Erythroblast (primary cell): ENCODE measurements at places on chromosomes 12 and 14.

DNA sequence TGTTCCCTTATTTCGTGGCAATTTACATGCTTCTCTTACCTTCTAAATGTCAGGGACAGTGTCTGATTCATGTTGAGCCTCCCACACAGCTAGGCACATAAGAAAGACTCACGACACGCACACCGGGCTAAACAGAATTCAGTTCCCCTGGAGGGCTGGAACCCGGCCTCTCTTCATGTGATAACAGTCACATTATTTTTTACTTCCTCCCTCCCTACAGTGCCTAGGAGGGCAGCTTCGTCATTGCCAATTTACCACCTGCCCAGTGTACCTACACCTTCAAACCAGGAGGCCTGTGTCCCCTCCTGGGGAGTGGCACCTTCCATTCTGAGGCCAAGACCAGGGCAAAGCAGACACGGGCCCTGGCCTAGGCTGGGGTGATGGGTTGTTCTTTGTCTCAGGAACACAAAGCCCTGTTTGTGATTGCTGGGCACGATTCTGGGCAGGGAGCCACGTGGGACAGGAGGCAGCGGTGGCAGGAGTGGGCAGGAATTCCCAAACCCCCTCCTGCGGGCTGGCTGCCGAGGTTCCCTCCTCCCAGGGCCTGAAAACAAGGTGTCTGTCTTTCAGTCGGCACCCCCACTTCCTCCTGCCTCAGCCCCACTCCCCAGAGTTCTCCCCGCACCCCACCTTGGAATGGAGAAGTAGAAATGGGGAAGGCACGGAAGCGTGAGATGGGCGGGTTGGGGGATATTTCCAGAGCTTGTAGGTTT, 6.8 kb upstream of the RASAL1 start:
- DNase-seq, result no peak

- no peak for DNase-seq
Observed at GRCh38 chr12:92554158-92555073, 148.4 kb upstream of the PLEKHG7 start.

- DNase-seq, result no peak
Observed at GRCh38 chr14:22588526-22589095, 413 bp downstream of the DAD1 start.

DNA sequence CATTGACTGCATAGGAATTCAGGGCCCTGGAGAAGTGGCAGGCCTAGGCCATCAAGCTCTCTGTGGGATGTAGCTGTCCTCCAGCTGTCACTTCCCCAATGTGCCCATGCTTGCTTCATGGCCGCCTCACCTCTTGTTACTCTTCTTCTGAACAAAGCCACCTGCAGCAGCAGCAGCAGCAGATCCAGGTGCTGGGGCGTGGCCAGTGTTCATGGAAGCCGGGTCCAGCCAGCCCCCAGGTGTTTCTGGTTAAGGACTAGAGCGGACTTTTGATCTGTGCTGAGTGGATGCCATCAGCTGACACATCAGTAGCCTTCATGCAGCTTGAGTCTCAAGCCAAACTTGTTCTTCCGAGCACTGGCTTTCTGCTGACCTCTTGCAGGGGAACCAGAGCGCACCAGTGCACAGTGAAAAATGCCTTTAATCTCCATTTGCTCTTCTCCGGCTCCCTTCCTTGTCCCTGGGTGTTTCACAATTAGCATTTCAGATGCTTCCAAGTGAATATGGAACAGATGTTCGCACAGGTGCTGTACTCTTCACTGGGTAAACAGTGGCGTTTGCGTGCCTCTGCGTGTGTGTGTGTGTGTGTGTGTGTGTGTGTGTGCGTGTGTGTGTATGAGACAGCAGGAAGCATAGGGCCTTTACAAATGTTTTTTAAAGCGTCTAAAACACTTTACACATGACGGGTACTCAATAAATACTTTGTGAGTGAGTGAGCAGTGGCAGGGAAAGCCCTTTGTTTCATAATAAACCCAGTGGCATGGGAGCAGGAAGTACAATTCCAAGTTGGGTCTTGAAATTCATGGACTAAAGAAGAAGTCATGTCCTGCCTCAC, 20.1 kb downstream of the TPCN1 start:
- DNase-seq, result no peak

GRCh38 chr12:3004655-3005565, 45.7 kb downstream of the TEAD4 start:
- DNase-seq, result no peak

GRCh38 chr12:131087991-131088700, 134.4 kb downstream of the ADGRD1 start:
- DNase-seq, result no peak

DNA sequence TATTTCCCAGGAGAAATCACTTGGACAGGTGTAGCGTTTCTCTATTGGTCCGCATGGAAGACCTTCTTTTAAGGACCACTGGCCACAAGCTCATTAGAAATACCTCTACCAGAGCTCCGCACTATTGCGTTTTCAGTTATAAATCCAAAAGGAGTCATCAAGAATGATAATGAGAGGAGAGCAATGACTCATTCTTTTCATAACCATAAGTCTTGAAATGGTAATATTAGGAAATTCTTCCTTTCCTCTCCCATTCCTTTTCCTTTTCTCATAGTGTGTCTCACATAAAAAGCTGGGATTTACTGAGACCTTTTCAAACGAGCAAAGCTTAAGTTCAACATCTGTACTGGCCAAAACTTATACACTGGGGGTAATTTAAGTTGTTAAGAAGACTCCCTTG, 215.7 kb downstream of the CPNE8 start:
- DNase-seq, result no peak
